ENCODE measurements at places on chromosomes 1 and 21.

DNA sequence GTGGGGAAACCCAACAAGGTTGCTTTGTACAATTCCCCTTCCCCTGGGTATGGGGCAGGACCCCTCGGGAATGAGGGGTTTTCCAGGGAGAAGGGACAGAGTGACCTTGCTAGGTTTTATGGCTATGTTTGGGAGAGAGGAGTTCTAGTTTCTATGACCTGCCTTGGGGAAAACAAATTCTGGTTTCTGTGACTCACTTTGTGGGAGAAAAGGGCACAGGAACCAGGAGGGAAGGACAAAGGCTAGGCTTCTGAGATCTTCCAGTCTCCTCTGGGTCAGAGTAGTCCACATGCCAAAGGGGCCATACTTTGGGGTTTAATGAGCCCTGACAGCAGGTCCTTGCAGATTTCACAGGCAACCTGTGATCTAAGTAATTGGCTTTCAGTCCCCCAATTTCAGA is 5.5 kb upstream of the PTGER3 start:
- no peak for DNase-seq

GRCh38 chr21:41920476-41920875 is 33.3 kb downstream of the C2CD2 start:
- no peak for DNase-seq

- no peak for DNase-seq
These were observed 52.3 kb upstream of the DISP3 start for GRCh38 chr1:11426617-11427016.

DNA sequence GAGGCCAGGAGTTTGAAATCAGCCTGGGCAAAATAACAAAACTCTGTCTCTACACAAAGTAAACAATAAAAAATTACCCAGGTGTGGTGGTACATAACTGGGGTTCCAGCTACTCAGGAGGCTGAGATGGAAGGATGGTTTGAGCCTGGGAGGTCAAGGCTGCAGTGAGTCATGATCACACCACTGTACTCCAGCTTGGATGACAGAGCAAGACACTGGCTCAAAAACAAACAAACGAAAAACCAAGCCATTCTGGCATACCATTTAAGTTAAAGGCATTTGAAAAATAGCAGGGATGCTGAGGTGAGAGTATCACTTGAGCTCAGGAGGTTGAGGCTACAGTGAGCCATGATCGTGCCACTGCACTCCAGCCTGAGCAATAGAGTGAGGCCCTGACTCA is 5.3 kb upstream of the ALDH9A1 start:
- DNase-seq = no peak

DNA sequence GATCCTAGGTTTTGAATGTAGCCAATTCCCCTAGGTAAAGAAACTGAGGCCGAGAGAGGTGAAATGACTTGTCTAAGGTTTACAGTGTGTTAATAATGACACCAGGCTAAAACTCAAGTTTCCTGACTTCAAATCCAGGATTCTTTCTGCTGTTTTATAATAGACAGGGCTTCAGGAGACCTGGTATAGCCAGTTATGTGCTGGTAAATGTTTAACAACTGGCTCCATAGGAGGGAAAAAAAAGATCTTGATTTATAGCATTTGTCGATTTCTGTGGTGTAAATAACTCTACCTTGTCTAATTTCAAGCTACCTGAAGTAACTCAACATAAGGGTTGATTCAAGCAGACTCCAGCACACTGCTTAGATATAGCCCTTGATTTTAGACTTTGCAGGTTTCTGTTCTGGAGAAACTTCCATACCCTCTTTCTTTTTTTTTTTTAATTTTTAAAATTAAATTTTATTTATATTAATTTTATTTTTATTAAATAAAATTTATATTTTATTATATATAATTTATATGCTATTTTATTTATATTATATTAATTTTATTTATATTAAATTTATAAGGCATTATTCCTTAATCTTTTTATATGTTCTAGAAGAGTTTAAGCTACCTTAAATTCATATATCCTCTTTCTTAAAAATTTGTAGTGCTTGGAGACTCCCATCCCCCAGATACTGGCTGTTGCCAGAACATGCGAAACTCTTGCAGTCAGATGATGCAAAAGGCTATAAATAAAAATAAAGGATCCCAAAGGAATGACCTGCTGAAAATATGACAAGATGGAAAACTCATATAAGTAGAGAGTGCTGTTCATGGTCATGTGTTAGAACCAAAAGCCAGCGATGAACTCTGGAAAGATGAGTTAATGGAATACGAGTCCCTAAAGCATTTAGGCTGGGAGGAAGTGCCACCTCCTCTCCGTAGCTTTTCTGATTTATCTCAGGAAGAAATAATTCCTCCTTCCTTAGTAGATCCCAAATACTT is 35.4 kb upstream of the SRSF10 start:
- DNase-seq = no peak

- DNase-seq = no peak
These were observed 10.5 kb downstream of the NCMAP start for GRCh38 chr1:24566236-24566867.

- DNase-seq = no peak
These were observed 17.3 kb downstream of the PDC start for GRCh38 chr1:186443638-186444037.

- DNase-seq = no peak
These were observed 136.7 kb downstream of the FCRL5 start for GRCh38 chr1:157415661-157416060.
